ENCODE measurements at places on chromosomes 11 and 22.

- no peak for DNase-seq
These were observed 19.8 kb downstream of the MRGPRG start for GRCh38 chr11:3198815-3199214.

GRCh38 chr11:1075341-1075911 lies 752 bp downstream of the MUC2 start:
- no peak for DNase-seq

DNA sequence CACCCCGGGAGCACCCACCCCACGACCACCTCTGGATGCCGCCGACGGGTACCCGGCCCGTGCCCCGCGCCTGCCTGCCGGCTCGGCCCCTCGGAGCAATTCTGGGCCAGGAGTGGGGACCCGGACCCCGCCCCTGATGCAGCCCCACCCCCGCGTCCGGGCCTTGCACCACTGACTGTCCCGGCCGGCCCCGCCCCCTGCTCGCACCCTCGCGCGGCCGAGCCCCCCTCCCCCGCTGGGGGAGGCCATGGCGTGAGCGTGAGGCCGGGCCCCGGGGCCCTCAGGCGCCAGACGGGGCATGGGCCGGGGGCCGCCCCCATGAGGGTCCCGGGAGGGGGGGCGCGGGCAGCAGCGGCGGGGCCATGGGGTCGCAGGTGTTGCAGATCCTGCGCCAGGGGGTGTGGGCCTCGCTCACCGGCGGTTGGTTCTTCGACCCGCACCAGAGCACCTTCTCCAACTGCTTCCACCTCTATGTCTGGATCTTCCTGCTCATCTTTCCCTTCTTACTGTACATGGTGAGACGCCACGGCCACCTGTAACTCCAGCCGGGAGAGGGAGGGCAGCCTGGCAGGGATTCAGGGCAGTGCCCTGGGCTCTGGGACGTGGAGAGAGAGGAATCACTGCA lies 486 bp downstream of the PCNX3 start:
- no peak for DNase-seq

- no peak for DNase-seq
These were observed 12.8 kb downstream of the CD44 start for GRCh38 chr11:35151683-35152280.

- no peak for DNase-seq
These were observed 219.3 kb upstream of the POU2AF2 start for GRCh38 chr11:111026241-111026640.

DNA sequence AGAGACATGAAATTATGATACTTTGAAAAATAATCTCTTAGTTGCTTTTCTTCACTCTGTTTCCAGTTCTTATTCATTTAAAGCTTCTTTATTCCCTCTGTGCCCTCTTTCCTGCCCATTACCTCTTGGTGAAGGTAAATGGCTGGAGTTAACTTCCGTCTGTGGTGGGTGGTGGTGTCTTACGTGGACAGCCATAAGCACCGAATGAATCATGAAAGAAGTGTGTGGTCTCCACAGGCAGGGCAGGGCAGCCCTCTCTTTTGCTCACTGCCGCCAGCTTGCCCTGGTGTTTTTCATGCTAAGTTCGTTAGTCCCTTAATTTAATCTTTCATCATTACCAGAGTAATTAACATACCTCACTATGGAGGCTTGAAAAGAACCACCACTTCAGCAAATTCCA lies 98.7 kb upstream of the SORL1-AS1 start:
- no peak for DNase-seq

DNA sequence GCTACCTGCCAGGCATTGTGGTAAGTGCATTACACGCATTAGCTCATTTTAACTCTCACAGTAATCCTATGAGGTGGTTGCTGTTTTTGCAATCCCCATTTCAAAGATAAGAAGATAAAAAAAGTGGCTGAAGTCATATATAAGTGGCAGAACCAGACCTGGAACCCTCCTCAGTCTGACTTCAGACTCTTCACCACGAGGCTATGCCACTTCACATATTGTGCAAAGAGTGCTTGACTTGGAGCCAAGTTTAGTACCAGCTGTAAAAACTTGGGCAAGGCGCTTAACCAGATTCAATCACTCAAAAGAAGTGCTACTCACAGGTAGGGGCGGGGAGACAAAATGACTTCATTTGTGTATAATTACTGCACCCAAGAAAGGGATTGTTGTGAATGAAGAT lies 15.3 kb downstream of the BPIFC start:
- DNase-seq = no peak

DNA sequence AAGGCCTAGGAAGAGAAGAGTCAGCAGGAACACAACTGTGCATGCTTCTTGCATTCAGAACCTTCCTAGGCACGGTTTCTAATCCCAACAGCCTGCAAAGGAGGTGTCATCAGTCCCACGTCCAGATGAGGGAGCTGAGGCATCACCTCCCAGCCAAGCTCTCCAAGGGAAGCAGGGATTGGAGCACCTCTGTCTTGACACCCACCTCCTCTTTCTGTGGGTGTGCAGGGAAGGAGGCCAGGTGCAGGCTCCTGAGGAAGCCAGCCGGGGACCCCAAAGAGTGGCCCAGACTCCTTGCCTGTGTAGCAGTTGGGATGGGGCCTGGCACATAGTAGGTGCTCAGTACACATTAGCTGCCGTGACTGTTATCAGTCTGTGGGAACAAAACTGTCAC lies 2.0 kb downstream of the PNPLA5 start:
- no peak for DNase-seq

DNA sequence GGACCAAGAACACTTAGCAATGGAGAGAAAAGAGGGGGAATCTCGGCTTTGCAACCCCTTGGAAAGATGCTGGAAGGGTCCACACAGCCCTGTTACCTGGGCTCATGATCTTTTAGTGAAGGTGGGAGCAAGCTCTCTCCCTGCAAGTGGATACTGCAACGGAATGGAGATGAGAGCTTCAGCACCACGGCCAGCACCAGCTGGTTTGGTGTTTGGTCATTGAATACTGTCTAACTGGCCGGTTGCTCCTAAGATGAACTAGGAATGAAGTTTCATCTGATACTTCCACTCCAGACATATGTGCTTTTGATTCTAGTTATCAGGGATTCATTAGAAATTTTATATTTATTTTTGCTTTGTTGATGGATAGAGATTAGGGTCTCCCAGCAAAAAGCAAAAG lies 16.3 kb downstream of the HTR3A start:
- no peak for DNase-seq

DNA sequence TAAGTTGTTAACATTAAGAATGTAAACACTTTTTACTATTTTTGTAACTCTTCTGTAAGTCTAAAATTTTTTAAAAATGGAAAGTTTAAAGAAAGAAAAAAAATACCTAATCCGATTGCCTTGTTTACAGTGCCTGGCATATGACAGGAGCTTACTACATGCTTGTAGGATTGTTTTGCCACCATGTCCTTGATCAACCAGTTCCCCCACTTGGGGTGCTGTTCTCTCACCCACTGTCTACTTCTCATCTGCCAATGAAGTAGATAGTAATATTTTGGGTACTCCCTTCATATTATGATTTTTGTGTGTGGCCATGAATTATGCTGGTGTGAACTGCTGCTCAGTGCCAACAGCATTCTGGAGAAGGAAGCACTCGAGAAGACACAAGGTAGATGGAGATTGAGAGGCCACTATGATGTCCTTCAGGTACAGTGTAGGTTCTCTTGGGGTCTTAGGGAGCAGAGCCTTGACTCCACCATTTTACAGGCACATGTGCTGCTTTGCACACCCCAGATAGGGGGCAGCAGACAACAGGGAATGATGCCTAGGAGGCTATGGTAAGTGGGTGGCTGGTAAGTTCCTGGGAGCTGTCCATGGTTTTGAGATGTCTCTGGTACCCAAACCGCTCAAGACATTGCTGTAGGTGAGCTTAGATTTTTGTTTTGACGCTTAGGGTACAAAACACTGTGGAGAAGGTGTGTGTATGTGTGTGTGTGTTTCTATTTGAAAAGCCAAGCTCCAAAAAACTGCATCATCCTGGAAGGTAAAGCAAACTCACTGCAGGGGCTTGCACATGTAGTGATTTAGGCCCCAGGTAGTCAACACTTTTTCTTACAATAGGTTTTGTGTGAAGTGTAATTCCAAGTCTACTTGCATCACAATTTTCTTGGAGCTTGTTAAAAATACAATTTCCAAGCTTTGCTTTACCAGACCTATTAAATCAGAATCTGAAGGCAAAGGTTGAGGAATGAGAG lies 494.5 kb upstream of the LARGE1 start:
- DNase-seq = no peak

DNA sequence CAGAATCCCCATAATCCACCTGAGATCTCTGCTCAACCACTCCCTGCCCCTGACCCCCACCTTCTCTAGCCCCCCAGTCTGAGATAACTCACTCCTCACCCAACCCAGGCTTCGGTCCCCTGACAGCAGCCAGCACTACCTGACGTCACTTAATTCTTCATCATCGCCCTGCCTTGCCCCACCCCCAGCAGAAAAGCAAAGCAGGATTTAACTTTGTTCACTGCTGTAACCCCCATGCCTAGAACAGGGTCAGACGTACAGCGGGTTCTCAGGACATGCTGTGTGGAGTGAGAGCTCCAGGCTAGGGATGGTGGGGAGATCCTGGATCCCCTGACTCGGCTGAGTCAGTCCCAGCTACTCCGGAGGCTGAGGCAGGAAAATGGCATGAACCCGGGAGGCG lies 45.8 kb downstream of the ELFN2 start:
- DNase-seq = no peak

GRCh38 chr22:28674121-28674563 lies 5.5 kb downstream of the TTC28 start:
- peak; percentile 71 for DNase-seq

- DNase-seq = no peak
These were observed 104.5 kb downstream of the NTM start for GRCh38 chr11:131474947-131475346.

DNA sequence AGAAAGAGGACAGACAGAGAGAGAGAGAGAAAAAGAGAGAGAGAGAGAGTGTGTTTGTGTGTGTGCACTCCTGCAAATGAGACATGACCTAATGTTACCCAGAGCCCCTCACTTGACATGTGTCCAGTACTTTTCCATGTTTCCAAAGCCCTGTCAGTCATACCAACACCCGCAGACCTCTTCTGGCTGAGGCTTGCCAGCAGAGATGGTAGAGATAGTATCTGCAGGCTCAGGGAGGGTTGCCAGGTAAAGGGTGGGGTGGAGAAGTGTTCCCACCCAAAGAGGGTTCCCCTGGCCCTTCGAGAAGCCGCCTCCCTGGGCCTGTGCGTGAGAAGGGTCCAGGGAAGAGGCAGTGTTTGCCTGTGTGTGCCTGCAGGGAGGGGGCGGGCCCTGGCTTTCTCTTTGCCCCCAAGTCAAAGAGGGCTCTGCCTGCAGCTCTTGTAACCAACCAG lies 40.7 kb downstream of the POU2F3 start:
- DNase-seq = no peak

GRCh38 chr11:20015529-20016427 lies 144.5 kb downstream of the DBX1 start:
- DNase-seq = no peak

DNA sequence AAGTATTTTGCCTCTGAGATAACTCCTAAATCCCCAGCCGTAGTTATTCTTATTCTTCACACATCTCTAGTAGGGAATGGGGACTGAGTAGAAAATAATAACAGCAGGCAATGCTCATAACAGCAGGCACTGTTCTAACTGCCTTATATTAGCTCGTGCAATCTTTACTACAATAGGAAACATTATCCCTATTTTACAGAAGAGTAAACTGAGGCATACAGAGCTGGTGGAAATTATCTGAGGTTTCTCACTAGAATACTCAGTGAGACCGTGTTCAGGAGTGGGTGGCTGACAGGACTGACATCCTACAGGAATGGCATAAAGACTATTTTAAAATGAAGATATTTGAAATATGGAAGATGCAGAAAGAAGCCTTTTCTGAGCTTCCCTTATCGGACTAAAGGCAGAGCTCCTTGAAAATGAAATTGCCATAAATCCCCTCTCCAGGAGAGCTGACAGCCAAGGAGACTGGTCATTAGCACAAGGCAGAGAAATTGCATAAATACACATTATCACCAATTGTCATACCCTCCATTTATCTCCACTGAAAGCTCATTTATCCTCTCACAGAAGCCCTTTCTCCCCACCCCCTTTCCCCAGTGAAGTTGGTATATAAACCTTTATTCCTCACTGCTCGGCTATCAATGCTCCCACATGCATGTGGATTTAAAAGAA lies 93.9 kb downstream of the RASSF10 start:
- no peak for DNase-seq

GRCh38 chr11:17638311-17638710 lies 81.1 kb upstream of the MYOD1 start:
- DNase-seq = no peak

DNA sequence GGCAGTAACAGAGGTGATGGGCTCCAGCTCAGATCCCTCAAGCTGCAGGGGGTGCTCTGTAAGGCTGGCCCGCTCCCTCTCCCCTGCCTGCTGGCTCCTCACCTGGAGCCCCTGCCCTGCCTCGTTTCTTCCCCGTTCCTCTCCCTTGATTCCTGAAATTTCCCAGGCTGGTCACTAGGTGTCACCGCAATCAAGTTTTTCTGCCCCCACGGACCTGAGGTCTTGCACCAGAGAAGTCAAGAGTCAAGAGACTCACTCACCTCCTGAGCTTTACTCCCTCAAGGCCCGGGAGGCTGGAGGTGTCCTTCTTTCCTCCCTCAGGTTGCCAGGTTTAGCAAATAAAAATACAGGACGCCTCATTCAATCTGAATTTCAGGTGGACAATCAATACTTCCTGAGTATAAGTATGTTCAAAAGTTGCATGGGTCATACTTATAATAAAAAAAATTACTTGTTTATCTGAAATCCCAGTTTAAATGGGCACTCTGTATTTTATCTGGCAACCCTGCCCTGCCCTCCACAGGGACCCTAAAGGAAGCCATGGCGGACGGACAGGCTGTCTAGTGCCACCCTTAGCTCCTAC lies 69.2 kb downstream of the SCUBE1 start:
- peak; percentile 58 for DNase-seq

DNA sequence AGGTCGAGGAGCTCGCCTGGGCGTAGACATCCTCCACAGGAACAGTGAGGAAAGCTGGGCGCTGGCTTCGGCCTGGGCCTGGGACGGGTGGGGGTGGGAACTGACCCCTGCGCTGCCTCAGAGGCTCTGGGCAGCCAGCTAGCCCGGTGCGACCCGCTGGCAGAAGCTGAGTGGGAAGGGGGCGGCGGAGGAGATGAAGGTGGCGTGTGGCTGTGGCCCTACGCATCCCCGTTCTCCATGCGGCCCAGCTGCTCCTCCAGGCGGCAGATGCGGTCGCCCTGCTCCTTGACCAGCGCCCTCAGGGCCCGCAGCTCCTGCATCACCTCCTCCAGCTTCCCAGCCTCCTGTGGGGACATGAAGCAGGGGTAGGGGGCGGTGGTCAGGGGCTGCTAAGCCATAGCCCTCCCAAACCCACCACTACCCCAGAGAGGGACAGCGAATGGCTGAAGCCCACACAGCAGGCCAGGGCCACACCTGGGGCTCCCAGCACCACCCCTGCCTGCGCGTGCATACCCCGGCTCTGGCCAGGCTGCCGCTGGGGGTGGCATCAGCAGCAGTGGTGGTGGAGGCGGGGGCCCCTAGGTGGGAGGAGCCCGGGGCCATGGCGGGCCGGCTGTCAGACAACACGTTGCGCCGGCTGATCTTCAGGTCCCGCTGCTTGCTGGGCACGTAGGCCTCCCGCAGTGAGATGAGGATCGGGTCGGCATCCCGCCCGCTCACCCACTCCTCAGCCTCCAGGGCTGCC lies 848 bp upstream of the PTPRCAP start:
- DNase-seq = peak; percentile 69

- no peak for DNase-seq
These were observed 804 bp downstream of the APIP start for GRCh38 chr11:34915136-34916014.

- peak; percentile 36 for DNase-seq
These were observed 52.8 kb upstream of the TENM4 start for GRCh38 chr11:79493555-79494171.

- DNase-seq = no peak
These were observed 29.1 kb downstream of the BARX2 start for GRCh38 chr11:129404731-129405130.

Data from CD4-positive, alpha-beta T cell treated with Interleukin-1 beta for 1 hour (primary cell).